NCI-H187 treated with DMSO at 0.1 percent for 48 hours (cell line): ENCODE measurements at places on chromosomes 12 and 14.

DNA sequence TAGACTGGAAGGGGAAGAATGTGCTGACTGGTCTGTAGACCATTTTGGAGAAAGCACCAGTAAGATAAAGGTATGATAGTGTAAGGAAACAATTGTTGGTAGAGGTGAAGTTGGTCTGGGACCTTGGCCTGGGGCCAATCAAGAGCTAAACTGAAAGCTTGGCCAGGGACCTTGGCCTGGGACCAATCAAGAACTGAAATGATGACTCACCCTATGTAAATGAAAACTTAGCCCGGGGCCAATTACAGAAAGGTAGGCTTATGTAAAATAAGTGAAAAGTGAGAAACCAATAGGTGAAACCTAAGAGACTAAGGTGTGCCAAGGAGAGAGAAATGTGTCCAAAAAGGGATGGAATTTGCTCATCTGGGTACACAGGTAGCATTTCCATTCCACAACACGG is 776.0 kb downstream of the C12orf50 start:
- no peak for DNase-seq

GRCh38 chr12:132493482-132494178 is 3.7 kb downstream of the FBRSL1 start:
- DNase-seq = no peak

DNA sequence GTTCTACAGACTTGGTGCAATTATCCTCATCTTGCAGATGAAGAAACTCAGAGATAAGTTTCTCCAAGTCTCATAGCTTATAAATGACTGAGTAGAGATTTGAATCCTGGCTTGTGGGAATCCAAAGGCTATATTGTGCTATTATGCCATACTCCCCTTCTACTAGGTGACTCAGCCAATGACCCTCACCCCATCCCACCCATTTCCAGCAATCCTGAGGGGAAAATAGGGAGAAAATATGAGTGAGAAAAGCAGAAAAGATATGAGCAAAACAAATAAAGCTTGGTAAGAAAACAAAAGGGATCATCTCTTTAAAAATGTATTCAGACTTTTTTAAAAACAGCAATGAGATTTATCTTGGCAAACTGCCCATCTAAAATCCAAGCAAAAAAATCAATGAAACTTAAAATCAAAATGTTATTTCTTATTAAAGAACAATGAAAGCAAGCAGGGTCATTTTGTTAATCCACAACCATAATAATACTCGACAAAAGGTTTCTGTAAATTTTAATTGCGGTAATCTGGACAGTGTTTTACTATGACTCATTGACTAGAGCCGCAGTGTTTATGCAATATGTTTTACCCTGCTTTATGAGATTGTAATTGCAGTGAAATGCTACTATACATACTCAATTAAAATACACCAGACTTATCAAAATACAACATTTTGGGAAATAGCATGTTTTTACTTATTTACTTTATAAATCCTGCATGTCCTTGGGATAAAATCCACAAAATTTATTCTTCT is 13.1 kb upstream of the LGR5 start:
- no peak for DNase-seq

- DNase-seq = no peak
Measured at GRCh38 chr12:43284486-43285158, 267.4 kb downstream of the ADAMTS20 start.

GRCh38 chr12:92063641-92064040 is 82.0 kb downstream of the BTG1 start:
- no peak for DNase-seq

- DNase-seq = no peak
Measured at GRCh38 chr14:49420201-49420600, 166.0 kb downstream of the RPS29 start.

- DNase-seq = no peak
Measured at GRCh38 chr14:23555533-23555881, 564 bp upstream of the THTPA start.

DNA sequence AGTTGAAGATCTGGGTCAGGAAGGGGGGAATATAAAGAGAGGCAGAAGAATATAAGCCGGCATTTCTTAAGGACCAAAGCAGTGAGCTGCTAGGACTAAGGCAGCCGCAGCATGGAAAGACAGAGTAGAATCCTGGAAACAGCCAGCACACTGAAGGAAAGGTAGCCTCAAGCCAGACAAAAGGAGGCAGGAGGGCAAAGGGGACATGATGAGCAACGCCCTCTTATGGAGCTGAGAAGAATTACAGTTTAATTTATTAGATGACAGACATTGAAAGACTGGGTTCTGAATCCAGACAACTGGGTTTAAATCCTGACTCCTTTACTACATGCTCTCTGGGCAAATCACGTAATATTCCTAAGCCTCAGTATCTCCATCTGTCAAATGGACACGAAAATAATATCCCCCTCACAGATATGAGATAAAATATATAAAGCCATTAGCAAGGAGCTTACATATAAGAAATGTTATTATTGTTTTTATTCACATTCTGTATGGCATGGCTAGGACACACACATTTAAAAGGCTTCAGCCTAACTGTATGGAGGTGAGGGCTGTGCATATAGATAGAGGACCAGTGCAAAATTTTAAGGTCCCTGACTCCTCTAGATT is 8.1 kb upstream of the PCED1B start:
- DNase-seq = no peak

DNA sequence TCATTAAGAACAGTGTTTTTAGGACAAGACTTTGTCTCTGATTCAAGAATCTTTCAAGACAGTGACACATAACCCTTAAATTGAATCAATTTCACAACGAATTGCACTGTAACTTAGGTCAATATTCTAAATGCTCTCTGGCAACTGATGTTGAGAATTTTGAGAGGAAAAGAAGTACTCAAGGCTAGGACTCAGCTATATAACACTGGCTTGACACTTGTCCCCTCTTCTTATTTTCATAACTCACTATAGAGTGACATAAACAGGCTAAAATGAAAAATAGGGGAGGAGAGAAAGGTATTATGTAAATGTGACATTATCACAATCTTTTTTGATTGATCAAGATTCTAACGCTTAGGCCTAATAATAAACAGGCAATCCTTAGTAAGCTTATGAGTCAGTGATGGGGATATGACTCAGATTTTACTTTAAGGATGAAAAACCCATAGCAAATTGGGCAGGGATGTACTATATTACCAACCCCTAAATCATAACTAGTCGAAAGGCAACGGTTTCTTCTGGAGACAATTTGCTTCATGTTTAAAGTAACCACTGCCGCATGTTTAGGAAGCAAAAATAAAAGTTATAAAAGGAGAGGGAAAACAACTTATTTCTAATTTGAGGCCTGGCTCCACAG is 10.9 kb downstream of the BTG1 start:
- no peak for DNase-seq

DNA sequence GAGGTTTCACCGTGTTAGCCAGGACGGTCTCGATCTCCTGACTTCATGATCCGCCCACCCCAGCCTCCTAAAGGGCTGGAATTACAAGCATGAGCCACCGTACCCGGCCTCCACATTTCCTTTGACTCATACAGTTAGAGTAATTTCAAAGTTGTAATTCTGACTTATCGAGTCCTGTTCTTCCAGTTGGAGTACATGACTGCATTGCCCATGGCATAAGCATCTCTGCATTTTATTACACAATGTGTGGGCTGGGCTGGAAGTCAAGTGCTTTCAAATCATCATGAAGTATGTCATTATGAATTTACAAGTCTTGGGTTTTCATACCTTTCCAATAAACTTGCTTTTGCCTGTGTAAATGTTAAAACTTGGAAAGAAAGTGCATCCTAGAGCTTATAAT is 1295.7 kb upstream of the FLRT2 start:
- DNase-seq = no peak

DNA sequence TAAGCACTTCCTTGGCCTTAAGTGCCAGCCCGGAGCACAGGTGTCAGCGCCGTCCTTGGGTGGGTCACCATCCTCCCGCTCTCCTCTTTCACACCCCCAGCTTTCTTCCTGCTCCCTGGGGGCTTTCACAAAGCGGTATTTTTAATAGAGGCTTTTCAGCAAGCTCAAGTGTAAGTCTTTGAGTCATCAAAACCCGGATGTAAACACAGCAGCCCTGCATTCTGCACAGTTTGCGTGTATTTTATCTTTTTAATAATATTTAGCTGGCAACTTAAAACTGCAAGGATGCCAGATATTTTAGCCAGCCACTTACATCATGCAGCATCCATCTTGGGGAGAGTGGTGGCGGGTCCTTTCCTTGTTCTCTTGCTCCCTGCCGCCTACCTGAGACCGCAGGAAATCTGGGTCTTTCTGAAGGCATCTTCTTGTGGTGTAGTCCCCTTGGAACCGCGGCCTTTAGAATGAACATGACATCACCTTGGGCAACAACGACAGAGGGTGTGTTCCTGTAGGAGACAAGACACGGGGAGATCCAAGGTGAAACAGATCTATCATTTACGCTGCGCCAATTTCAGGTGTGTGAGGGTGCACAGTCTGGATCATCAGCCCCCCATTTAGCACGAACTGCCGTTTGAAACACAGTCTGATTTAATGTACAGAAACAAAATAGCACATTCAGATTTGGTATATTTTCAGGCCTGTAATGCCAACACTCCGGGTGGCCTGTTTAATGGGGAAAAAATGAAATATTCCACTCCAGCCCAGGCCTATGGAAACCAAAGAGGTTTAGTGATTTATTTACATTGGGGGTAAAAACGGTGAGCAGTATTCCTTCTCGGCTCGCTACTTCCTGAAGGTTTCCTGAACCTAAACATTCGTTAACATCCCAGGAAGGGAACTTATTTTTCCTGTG is 12.5 kb upstream of the IRF2BPL start:
- no peak for DNase-seq

DNA sequence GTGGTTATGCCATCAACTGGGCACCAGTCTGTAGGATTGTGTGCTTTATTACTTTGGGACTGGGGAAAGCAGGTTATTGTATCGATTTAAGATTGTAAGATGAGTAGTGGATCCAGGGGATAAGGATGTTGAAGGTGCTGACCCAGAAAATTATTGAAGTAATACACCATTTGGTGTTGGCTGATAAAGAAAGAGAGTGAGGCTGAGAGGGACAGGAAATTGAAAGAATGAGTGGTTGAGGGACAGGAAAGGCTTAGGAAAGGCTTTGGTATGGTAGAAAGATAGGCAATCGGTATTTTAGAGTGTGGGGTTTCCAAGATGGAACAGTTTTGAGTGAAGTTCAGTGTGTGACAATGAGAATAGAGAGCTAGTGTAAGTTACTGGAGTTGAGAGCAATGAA is 12.3 kb downstream of the PPHLN1 start:
- no peak for DNase-seq

GRCh38 chr12:75900781-75901254 is 130.8 kb downstream of the PHLDA1 start:
- DNase-seq = no peak
